ENCODE measurements at places on chromosomes 4 and X.

- DNase-seq = no peak
Measured at GRCh38 chrX:70134116-70134477, 850 bp downstream of the IGBP1 start.

DNA sequence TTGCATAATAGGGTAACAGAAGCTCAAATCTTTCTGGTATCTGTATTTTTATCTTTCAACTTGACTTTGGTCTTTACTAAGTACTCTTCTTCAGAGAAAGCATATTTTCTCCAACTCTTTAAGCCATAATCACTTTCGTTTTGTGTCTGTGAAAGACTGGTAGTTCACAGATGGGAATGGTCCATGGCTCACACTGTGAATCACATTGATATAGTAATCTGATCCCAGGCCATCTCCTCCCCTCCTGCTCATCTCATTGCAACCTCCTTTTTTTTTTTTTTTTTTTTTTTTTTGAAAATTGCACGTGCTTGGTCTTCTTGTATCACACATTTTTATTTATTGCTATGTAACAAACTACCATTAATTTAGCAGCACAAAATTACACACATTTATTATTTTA, 694.5 kb upstream of the SLIT2 start:
- DNase-seq = peak; percentile 4

DNA sequence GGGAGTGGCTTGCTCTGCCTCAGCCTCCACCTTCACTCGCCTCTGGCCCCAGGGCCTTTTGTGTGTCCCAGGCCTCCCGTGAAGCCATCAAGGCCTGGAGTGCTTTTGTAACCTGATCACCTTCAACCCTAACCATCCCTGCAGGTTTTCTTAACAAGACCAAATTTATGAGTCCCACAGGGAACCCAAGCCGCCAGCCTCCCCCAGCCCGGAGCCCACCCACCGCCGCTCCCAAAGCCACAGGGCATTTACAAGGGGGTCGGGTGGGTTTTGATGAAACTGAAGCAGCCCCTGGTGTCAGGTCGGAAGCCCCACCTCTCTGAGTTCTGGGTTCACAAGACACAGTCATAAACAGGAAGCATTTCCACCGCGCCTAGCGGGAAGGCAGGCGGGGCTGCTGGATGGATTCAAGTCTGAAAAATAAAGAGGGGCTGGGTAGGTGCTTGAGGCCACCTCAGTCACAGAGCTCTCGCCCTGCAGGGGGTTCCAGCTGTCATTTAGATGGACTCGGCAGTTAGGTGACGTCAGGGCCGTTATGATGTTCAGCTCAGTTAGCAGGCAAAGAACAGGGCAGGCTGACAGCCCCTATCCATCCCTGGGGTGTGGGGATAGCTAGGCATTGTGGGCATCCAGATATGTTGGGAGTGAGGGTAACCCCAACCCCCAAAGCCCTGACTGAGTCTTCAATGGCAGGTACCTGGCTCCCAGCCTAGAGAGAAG, 128.5 kb downstream of the BCOR start:
- DNase-seq = no peak

GRCh38 chrX:75155447-75155826, 646 bp downstream of the ABCB7 start:
- no peak for DNase-seq

DNA sequence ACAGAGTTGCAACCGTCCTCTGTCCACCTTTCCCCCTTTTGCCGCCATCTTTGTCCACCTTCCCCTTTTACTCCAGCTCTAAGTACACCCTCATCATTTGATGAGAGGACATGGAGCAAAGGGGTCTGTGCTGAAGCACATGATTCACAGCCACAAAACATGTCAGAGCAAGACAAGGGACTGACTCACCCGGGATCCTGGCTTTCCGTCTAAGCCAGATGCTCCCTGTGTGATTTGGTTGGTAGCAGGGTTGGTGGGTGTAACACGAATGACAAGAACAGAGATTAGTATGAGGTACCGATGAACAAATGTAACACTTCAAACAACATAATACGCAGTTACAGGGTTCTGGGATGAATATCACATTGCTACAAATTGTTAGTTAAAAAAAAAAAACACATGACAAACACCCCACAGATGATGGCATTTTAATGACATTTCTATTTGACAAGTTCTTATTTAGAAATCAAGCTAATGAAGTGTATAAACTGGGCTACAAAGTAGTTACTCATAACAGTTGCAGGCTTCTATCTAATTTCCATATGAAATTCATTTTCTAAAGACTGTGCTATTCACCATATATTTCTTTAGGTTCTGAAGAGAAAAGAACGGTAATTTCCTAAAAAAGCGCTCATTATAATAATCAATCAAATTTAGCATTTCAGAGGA, 71.4 kb upstream of the ETNPPL start:
- DNase-seq = peak; percentile 32

- DNase-seq = no peak
Measured at GRCh38 chrX:68499543-68500504, 973 bp downstream of the YIPF6 start.
